WERI-Rb-1 (cell line): ENCODE measurements at places on chromosomes 4 and X.
A peak's percentile ranks its signal among the peaks of the same experiment; 100 is the strongest.

DNA sequence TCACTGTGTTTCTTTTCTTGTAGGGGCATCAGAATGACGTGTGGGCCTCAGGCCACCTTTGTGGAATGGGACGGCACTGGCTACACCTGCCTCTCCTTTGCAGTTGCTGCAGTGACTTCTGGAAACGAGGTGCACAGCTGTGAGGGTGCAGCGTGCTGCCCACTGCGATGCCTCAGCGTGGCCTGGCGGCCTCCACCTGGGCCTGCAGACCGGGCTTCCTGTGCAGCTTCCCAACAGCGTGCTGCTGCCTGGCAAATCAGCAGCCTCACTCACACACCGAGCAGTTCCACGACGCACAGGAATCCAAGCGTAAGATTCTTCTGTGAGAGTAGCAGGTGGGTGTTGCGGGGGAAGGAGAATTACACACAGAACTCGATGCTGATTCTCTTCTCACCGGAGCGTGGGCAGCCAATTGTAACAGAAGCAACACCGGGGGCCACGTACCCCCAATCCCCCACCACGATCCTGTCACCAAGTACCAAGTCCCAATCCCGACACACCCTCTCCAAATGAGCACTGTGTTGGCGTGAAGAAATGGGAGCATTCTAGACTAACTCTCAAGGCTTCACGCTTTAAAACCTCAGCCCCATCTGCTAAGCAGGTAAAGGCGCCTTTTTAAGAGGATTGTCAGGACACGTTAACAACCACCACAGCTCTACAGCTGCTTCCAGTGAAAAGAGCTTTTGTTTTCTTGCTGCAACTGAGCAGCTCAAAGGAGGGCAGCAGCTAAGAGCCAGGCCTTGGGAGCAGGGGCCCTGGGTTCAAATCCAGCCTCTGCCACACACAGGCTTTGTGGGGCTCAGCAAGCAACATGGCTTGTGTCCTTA, 16.9 kb downstream of the WDR1 start:
- DNase-seq, result peak; percentile 83

DNA sequence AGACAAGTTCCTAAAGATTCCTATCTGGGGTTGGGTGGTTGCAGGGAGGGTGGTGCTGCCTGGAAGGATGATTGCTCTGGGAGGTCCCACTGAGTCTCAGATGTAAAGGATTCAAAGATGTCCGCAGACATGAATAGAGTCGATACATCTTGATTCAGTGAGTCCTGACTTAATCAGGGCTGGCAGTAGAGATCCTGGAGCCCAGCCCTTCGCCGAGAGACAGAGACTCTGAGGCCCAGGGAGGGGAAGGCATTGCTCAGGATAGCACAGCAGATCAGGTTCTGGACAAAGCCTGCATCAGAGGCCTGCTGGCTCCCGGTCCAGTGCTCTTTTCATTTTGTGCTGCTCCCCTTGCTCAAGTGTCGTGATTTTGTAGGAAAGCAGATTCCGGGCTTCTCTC, 21.7 kb downstream of the PJA1 start:
- no peak for DNase-seq

DNA sequence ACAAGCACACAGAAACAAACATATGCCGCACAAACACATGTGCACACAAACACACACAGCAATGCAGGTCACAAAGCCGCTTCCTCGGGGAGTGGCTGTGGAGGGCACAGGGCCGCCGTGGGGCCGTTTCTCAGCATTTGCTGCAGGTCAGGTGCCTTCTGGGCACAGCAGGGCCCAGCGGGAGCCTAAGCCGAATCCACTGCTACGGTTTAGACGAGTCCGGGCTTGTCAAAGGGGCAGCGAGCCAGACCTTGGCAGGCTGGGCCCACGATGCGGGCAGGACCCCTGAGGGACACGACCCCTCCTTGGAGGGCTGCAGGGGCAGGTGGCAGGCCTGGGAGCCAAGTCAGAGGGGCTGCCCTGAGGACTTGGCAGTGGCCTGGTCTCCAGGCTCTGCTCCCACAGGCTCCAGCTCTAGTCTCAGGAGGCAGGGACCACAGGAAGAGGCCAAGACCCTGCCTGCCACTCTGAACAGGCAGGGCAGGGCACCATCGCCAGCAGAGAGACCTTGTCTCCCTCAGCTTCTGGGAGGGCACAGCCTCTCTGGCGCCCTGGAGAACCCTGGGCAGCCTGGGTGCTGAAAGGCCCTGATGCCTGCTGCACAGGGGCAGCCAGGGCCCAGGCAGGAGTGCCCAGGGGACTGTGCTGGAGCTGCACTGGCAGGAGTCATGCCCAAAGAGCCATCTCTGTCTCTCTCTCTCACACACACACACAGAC, 5.5 kb upstream of the ATP2B3 start:
- peak; percentile 78 for DNase-seq

- no peak for DNase-seq
These were observed 115.0 kb upstream of the HS3ST1 start for GRCh38 chr4:11543706-11544105.

- no peak for DNase-seq
These were observed 882.9 kb downstream of the FSTL5 start for GRCh38 chr4:161280929-161281328.

GRCh38 chr4:5730993-5731990, 20.3 kb downstream of the EVC start:
- DNase-seq, result no peak

GRCh38 chr4:89539374-89539773, 231.8 kb upstream of the GPRIN3 start:
- no peak for DNase-seq

- no peak for DNase-seq
These were observed 155.8 kb downstream of the PPARGC1A start for GRCh38 chr4:23734000-23734399.

- DNase-seq, result no peak
These were observed 88.3 kb upstream of the DDX3X start for GRCh38 chrX:41245641-41246040.

- DNase-seq, result no peak
These were observed 25.2 kb downstream of the HTRA3 start for GRCh38 chr4:8294775-8295174.

- DNase-seq, result no peak
These were observed 103.6 kb downstream of the MANBA start for GRCh38 chr4:102657206-102657605.

GRCh38 chr4:127643791-127644190, 11.0 kb downstream of the INTU start:
- DNase-seq, result no peak

GRCh38 chrX:150694738-150695410, 1.7 kb downstream of the MTMR1 start:
- no peak for DNase-seq

DNA sequence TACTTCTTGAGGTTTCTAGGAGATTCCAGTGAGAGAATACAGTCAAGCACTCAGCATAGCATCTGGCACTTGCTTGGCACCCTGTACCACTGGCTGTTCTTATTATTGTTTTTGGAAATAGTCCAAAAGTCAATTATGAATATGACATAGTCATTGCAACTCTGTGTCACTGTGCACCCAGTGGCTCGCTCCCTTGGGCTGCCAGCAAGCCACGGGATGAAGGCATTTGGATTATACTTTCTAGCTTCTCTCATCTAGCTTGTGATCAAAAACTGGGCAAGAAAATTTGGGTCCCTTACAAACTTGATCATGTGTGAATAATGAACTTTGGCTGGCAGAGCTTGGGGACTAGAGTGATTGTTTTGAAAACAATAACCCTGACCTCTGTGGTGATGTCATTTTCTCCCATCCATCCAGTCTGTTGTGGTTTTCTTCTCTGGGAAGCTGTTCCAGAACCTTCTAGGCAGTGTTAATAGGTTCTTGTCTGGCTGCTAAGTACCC, 32.7 kb upstream of the LIMCH1 start:
- DNase-seq, result no peak
